Esophagus squamous epithelium (tissue), 5 donors: ENCODE measurements at places on chromosomes 5 and 9.

DNA sequence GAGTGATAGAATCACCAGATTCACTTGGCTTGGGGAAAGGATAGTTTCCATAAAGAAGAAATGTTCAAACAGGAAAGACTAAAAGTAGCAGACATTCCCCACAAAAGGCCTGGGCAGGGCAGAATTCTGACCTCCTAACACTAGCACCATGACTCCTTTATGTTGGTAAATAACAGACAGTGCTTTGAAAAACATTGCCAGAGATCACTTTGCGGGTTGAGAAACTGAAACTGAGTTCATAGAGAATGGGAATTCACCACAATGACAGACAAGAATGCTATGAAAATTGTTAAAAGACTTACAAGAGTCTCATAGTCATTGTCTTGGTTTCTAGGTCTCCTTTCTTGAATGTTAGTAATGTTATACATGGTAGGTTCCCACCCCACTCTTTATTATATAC is 172.5 kb upstream of the GLRA1 start:
- DNase-seq: no peak

GRCh38 chr5:132407970-132408369 is 38.5 kb downstream of the SLC22A5 start:
- no peak for DNase-seq

- no peak for DNase-seq
These were observed 21.5 kb downstream of the SHB start for GRCh38 chr9:38047301-38048251.

GRCh38 chr5:91031402-91031752 is 351.7 kb downstream of the ARRDC3 start:
- no peak for DNase-seq

GRCh38 chr5:180157866-180158265 is 51.1 kb downstream of the RASGEF1C start:
- DNase-seq: no peak

- no peak for DNase-seq
These were observed 92.2 kb upstream of the TRPC7 start for GRCh38 chr5:136457390-136458013.
